Urinary bladder (tissue), 4 donors: ENCODE measurements at places on chromosomes 12 and 14. TPM values are rescaled to one million over a fixed set of nuclear protein-coding genes. Genes with fewer than 3 reads are reported as not detected.

GRCh38 chr14:51979088-51979709 is 10.1 kb upstream of the RTRAF start:
- peak; percentile 53 for DNase-seq

- DNase-seq: no peak
Observed at GRCh38 chr12:83065562-83065961, 378.9 kb downstream of the TMTC2 start.

DNA sequence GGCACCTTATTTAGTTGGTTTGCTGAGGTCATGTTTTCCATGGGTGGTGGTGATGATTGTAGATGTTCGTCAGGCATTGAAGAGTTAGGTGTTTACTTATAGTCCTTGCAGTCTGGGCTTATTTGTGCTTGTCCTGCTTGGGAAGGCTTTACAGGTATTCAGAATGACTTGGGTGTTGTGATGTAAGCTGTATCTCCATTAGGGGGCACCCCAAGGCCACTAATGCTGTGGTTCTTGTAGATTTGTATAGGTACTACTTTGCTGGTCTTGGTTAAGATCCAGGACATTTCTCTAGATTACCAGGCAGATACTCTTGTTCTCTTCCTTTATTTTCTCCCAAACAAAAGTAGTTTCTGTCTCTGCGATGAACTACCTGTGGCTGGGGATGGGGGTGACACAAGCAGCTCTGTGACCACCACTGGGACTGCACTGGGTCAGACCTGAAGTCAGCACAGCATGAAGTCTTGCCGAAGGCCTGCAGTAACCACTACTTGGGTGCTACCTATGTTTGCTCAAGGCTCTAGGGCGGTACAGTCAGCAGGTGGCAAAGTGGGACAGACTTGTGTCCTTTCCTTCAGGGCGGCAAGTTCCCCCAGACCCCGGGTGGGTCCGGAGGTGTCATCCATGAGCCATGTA is 35.8 kb upstream of the FBXO33 start:
- no peak for DNase-seq

DNA sequence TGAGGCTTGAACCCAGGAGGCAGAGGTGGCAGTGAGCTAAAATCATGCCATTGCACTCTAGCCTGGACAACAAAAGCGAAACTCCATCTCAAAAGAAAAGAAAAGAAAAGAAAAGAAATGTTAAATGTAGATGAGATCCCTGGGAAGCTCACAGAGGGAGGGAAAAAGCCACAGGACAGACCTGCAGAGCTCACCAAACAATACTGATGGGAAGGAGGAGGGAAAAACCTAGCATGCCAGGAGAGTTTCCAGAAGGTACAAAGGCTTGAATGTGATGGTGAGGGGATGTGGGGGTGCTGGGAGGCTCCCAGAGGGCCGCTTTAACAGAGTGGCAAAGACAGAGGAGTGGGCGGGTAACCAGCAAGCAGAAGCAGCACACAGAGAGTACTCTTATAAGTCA is 72.3 kb downstream of the PTPN21 start:
- DNase-seq: no peak

Gene INF2
- polyA plus RNA-seq: 54.2 TPM

Gene PTPRQ
- 2.2 TPM for polyA plus RNA-seq

GRCh38 chr14:81441626-81442134 is 41.6 kb upstream of the STON2 start:
- DNase-seq: no peak

- DNase-seq: no peak
Observed at GRCh38 chr14:89650077-89650978, 233.3 kb upstream of the FOXN3 start.
